DMS153 (cell line): ENCODE measurements at places on chromosomes 5 and 9.

DNA sequence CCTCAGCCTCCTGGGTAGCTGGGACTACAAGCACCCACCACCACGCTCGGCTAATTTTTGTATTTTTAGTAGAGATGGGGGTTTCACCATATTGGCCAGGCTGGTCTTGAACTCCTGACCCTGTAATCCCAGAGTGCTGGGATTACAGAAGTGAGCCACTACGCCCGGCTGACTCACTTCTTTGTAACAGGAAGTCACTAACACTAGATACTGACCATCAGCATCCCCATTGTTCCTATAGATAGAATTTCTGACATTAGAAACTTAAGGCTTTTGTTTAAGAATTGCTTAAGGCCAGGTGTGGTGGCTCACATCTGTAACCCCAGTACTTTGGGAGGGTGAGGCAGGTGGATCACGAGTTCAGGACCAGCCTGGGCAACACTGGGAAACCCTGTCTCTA lies 42.2 kb downstream of the LEAP2 start:
- no peak for DNase-seq

- no peak for DNase-seq
These were observed 327.2 kb downstream of the BNC2 start for GRCh38 chr9:16543225-16543624.

DNA sequence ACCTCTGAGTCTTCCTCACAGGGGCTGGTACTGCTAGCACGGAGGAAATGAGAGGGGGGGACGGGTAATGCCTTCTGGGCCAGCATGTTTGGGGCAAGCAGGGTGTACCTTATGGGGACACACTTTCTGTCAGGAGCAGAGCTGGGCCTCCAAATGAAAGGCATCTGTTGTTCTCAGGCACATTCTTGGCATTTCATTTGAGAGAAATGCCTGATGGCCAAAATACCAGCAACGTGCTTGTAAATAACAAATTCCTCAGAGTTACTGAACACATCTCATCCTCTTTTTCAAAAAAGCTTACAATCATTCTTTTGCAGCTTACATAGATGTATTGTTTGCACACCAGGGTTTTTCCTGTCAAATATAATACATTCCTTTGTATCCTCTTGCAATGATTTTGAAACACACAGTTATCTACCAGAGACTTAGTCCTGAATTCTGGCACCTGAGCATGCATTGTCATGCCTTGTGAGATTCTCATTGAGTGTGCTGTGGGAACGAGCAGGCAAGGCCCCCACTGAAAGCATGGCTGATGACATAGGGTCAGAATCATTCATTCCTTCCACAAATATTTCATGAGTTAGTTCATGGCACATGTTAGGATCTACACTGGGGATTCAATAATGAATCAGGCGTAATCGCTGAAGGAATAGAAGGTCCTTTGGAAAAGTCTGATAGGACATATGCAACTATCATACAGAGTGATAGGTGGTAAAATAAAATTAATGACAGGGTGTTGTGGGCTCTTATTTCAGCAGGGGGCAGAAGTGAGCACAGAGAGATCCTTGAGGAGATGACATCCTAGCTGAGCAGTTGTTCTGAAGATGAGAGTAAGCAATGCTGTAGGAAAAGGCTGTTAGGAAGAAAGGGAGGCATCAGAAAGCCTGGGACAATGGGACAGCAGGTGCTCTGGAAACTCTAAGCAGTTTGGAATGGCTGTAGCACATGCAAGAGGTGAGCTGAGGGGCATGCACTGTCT lies 260.9 kb upstream of the TUT7 start:
- no peak for DNase-seq

DNA sequence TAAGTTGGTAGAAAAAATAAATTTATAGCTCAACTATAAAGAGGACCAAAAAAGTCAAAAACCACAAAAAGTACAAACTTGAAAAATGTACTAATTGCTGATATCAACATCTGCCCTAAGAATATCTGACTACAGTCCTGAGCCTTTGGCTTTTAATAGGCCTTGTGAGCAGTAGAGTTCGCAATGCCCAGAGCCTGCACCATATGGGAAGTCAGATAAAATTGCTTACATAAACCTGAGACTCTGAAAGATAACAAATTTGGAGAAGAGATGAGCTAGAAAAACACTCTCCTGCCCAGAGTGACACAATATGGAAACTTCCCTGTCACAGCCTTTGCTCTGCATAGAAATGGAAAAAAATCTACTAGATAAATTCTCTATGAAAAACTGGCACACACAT lies 368.0 kb upstream of the GRIN3A start:
- no peak for DNase-seq

DNA sequence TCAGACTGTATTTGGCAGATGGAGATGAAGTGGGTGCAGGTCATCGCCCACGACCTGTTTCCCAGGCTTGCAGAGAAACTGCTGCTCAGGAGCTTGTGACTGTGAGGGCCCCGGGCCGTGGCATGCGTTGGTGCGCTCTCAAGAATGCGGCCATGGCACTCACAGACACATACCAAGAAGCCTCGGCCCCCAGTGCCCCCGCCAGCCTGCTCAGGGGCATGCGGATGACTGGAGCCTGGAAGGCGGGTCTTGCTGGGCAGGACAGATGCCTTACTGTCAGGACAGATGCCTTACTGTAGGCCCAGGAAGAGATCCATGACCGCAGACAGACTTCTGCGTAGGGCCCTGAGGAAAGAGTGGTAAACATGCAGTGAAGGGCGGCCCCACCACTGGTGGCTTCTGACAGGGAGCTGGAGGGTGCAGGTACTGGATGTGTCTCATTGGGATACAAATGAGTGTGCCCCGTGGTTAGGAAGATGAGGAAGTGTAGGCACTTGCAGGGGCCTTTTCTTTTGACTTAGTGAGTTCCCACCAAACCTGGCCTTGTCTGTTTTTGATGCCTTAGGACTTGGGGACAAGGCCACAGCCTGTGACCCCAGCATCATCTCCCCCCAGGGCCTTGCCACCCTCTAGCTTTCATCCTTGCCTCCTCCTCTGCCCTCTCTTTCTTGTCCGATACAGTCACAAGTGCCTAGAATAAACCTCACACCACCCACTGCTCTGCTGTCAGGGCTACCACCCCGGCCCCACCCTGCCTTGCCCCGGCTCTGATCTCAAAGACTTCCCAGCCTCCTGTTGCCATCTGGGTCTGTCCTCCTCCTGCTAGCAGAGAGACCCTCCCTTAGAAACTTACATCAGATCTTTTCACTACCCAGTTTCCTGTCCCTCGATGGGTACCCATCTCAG lies 68.8 kb upstream of the ABL1 start:
- DNase-seq = no peak

DNA sequence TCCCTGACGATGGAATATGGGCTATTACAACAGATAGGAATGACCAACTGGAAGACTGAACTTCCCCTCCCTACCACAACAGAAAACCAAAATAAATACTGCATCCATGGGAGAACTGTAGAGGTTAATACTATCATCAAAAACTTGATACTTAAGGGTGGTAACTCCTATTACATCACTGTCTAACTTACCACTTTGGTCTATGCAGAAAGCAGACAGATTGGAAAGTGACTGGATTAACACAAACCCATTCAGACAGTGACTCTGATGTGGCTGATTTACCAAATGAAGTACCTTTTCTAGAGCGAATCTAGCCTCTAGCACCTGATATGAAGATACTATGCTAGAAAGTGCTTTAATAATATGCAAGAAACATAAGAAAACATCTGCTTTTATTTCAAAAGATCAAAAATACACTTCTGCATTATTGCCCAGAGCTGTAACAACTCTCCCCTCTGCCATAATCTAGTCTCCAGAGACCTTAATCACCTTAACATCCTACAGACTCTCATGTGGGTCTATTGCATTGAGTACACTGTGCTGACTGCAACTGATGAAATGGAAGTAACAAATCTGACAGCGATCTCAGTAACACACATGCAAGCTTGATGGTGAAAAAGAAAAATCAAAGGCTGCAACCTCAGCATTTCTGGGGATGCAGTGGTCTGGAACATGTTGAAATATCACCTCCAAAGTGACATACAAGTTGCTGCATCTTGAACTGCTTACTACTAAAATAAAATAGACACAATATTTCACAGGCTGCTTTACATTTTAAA lies 62.7 kb downstream of the EPB41L4A start:
- no peak for DNase-seq

DNA sequence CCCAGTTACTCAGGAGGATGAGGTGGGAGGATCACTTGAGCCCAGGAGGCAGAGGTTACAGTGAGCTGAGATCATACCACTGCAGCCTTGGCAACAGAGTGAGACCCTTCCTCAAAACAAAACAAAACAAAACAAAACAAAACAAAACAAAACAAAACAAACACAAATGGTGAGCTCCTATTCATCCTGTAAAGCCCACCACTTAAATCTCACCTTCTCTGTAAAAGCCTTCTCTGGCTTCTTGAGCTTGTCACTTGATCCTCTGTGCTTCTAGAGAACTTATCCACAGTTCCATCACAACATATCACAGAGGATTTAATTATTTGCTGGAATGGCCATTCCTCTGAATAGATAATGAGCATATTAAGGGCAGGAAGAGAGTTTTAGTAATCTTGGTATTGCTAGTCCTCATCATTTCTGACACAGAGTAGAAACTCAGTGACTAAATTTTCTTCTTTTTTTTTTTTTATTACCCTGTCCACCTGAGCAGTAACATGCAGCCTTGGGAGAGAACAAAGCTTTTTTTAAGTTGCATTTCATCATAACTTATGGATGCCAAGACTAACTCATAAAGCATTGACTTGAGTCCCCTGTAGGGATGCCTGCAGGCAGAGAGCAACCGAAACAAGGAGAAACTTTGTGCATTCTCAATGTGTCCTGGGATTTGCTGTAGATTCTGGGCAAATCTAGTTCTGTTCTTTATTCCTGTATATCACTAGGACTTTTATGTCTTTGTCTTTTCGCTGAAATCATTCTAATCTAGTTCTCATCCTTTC lies 13.0 kb upstream of the HSPA9 start:
- no peak for DNase-seq

DNA sequence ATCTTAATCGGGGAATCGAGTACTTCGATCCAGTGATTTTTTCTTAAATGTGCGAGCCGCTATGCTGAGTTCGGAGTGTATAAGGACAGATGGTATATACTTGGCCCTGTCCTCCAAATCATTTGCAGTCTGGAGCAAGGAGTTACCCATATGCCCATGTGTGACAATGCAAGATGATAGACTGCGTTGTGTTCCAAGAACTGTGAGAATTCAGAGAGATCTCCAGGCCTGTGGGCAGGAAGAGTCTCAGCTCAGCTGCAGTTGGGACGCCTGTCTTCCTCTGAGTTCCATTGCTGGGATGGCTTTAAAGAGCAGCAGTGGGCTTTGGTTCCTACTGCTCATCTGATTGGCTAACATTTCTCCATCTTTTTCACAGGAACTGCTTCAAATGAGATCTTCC lies 106.6 kb downstream of the ADAMTS16 start:
- no peak for DNase-seq

DNA sequence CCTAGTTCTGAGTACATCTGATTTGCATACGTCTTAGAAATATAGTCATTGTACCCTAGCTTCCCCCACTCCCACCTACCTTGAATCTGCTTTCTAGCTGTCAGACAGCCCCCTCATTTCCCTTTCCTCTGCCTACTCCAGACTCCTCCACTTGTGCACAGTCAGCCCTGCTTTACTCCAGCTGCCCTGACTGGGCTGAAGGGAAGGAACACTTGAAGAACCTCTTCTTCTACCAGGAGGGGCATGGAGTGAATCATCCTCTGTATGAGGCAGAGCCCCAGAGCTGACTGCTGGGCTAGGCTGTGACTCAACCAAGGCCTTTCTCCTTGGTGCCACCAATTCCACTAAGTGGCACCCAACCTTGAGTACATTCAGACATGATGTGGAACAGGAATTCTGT lies 18.1 kb upstream of the ZFR start:
- no peak for DNase-seq

DNA sequence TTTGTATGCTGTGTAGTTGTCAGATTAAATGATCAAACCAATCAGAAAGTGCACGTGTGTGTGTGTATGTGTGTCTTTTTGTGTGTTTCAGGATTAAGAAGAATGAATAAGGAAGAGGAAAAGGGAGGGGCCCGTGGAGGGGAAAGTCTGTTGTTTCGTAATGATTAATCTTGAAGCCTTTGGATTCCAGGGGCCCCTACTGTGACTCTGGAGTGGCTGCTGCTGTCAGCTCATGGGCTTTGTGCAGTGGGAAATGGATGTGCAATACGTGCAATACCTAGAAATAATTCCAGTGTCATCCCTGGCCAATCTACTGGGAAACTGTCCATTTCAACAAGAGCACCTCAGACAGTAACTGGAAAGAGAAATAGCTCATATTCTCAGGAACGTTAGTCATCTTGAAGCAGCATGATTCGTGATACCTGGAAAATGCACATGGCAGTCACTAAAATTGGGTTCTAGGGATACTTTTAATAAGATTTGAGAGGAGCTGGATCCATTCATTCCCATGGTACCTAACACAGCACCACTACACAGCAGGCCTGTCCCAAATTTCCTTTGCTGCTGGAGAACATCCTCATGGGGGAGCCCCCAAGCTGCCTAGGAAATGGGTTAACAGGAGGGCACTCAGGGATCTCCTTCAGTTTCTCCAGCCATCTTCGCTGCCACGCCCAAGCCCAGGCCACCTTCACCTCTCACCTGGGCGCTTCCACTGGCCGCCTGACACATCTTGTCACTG lies 186.3 kb downstream of the NR3C1 start:
- no peak for DNase-seq

DNA sequence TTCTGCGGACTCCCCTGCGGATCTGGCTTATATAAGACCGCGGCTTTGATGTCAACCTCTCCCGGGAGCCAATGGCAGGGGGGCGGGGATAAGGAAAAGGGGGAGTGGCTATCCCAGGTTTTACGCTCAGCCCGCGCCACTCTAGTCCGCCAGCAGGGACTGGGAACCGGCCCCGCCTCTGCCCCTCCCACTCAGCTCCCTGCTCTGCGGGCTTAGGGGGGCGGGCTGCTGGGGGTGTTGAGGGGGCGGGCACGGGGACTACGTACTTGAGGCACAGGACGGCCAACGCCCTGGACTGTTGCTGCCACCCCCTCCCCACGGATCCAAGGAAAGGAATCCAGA lies at the start of gene HAND1:
TSS of gene HAND1 (minus strand) at position 4 of the 342 bp plus-strand sequence. CDS start 219 bp downstream, outside the sequence.
- DNase-seq = peak; percentile 15

DNA sequence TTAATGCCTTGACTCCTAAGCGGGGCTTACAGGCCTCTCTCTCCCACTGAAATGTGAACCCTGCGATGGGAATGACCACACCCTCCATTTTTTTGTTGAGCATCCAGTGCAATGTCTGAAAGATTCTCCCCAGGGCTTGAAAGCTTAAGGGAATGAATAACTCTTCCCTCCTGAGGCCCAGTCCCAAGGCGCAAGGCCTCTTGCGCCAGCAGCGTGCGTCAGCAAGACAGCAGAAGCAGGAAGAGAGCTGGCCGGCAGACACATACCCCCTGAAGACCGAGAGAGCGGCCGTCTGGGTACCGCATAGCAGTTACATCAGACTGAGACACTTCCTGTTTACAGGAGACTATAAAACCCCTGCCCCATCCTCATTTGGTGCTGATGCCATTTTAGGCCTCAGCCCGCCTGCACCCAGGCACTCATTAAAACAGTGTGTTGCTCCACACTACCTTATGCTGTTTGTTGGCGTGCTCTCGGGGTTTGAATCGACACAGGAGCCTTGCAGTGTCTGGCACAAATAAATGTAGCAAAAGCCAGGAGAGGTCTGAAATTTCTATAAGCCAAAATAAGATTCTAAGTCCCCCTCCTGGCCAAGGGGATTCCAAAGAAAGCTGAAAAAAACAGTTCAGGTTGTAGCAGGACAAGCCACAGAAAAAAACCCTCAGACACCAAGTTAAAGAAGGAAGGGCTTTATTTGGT lies 62.3 kb downstream of the GDNF start:
- no peak for DNase-seq

GRCh38 chr5:44511596-44511995 lies 122.4 kb upstream of the FGF10 start:
- no peak for DNase-seq

GRCh38 chr9:71980266-71981190 lies 69.1 kb downstream of the C9orf85 start:
- DNase-seq = no peak

GRCh38 chr9:136882109-136882946 lies 4.0 kb upstream of the TRAF2 start:
- peak; percentile 11 for DNase-seq
